Right ventricle myocardium superior (tissue), 1 donor: ENCODE measurements at places on chromosomes 2 and 18. TPM values are rescaled to one million over a fixed set of nuclear protein-coding genes. Genes with fewer than 3 reads are reported as not detected.
A peak's percentile ranks its signal among the peaks of the same experiment; 100 is the strongest.

GRCh38 chr2:14513903-14514302 lies 118.6 kb upstream of the LRATD1 start:
- DNase-seq, result no peak

DNA sequence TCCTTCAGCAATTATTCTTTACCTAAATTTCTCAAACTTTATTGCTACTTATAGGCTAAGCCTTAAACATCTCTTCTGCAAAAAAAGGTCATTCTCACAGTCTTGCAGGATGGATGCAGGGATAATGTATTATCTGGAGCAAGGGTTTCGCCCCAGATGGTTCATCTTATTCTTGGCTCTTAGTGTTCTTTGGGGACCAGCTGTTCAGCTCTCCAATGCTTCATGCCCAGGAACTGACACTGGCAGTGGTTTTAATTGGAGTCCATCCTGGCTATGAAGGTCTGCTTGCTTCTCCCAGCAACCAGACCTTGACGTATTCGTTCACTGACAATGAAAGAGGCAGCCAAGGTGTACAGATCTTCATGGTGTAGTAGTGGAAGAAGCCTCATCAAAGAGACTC lies 331.9 kb downstream of the SLC8A1 start:
- DNase-seq, result no peak

GRCh38 chr2:215002500-215002899 lies 135.9 kb downstream of the ABCA12 start:
- DNase-seq, result no peak

DNA sequence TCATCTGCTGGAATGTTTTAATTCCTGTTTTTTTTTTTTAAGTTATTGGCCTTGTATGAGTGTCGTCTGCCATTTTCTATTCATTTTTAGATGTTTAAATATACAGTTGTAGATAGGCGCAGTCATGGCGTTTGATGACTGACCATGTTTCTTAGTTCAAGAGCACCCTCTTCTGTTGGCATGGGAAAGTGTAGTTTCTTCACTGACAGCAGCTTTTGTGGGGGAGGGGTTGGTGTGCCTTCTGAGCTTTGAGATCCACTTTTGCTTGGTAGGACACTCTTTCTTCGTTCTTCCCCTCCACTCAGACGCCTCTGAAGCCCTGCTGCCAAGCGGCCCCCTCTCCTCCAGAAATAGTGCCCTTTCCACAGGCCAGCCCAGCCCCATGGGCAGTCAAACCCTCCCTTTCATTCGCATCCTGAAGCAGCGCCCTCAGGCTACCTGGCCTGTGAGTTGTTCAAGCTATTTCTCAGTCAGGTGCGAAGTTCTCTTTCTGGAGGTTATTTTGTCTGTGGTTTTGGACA lies 492.0 kb downstream of the TNS1 start:
- DNase-seq, result peak; percentile 36

DNA sequence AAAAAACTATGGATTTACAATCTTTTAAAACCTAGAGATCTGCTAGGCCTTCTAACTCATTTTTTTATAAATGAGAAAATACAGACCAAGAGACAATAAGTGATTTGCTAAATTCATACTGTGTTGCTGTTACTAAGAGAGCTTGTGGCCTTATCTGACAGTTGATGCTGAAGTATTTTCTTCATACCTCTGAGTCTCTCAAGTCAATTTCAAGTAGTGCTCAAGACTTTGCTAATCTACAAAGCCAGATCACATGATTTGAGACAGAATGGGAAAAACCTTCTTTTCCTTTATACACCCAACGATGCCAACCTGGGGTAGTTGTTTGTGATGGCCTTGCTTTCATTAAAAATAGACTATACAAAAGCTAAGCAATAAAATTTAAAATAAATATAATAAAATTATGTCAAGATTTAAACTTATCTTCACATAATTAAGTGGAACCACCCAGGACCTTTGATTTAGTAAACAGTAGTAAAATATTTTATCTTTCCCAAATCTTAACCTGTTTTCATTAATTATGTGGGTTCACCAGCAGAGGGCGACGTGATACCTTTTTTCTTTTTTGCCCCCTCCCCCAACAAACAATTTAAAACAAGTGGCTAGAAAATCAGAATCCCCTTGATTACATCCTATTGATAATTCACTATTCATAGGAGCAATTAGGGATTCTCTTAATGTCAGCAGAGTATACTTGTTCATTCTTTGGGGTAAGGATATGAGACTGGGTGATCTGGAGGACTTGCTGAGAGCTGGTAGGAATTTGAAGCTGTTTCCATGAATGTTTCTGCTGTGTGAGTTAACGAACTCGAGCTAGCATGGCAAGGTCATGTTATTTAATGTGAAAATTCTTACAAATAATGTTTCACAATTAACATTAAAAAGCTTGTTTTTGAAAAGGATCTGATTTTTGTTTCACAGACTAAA lies 49.6 kb upstream of the SLC5A7 start:
- no peak for DNase-seq

DNA sequence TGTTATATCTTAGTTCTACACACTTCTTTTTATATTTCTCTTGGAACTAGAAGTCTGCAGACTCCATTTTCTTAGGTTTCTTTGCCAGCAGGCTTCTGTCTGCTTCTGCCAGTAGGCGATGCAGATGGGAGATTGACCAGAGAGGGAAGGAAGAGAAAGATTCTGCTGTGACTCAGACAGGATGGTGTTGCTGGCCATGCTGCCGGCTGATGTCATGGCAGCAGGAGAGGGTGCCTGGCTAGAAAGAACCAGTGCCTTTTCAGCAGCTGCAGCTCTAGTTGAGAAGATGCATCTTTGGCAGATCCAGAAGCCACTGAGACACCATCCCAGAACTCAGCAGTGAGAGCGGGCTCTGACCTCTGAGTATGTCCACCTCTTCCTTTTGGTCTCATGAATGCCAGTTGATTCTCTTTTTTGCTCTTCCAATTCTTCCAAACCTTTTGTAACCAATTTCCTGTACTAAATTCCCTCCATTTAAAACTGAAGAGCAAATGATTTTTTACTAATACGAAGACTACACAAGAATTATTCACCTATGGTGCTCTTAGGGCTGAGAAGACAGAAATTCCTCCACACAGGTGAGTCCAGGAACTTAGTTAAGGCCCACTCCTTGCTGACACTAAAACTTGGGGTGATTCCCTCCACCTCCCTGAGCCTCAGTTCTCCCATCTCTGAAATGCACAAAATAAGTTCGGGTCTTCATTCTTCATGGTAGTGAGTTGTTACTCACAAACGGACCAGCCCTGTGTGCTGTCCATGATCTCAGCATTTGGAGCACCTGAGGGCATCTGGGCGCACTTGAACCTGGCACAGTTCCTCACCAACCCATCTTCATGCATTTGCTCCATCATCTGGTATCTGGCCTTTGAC lies 200.7 kb downstream of the MYCN start:
- no peak for DNase-seq

DNA sequence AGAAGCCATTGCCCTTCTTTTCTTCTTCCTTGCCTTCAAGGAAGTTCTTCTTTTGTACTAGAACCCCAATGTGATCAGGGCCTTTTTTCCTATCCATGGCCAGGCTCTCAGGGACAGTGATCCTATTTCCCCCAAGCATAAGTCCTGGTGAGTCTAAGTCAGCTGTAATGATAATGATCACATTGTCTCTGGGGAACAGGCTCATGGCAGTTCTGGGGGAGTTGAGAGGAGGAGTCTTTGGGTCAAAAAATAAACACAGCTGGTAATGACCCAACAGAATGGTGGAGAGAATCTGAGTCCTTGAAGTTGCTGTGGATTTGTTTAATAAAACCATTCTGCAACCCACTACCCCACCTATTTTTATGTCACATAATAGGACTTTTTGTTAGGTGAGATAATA lies 96.6 kb downstream of the SOCS6 start:
- DNase-seq, result no peak

The GAREM2 gene
- 1.3 TPM for total RNA-seq

The SAG gene
- not detected for total RNA-seq

The C1D gene
- 13.7 TPM for total RNA-seq
